ENCODE measurements at places on chromosomes 3 and 15.

GRCh38 chr3:106533093-106533787 lies 664.4 kb upstream of the CBLB start:
- DNase-seq = no peak

- DNase-seq = no peak
Measured at GRCh38 chr3:135412475-135412874, 553.1 kb upstream of the PPP2R3A start.

DNA sequence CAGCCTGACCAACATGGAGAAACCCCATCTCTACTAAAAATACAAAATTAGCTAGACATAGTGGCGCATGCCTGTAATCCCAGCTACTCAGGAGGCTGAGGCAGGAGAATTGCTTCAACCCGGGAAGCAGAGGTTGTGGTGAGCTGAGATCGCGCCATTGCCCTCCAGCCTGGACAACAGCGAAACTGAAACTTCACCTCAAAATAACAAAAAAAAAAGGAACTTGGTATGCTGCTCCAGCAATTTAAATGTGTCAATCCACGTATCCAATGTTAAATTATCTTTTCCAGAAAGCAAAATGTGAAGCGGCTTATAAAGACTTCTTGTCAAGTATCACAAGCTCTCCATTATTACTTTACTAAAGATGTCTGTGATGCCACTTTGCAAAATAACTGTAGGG lies 9.9 kb upstream of the ARIH1 start:
- no peak for DNase-seq

DNA sequence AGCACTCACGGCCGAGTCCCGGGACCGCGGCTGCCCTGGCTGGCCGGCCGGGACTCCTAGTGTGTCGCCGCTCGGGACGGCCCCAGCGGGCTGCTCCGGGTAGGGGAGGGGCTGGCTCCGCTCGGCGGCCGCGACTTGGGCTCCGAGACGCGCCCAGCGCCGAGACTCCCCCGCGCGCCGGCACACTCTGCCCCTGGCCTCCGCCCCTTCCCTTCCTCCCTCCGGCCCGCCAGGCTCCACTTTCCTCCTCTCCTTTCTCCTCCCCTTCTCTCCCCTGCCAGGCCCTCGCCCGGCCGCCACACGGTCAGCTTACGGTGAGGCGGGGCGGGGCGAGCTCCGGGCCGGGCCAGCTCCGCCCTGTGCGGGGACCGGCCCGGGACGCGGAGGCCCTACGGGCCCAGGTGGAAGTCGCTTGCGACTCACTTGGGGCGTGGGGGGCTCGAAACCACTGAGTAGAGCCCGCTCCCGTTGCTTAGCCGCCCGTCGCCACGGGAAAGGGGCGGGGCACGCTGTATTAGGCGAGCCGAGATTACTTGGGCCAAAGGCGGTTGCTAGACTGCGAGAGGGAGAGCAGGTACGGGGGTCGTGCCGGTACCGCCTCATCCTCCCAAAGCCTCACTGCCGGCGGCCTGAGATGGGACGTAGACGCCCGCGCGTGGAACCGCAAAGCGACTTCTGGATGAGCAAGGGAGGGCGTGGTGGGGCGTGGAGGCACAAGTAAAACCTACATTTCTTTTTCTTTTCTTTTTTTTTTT lies at the start of gene ITGB5:
Gene ITGB5 (minus strand): TSS at position 189 of the 755 bp plus-strand sequence. CDS start 365 bp downstream, outside the sequence.
- DNase-seq = peak; percentile 42

DNA sequence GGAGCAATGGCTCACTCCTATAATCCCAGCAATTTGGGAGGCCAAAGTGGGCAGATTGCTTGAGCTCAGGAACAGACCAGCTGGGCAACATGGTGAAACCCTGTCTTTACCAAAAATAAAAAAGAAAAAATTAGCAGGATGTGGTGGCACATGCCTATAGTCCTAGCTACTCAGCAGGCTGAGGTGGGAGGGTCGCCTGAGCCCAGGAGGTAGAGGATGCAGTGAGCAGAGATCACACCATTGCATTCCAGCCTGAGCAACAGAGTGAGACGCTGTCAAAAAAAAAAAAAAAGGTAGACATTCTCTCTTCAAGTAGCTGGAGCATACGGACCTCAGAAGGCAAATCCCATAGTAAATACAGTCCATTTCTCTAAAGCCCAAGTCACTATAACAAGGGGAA lies 7.1 kb upstream of the C3orf80 start:
- DNase-seq = no peak

GRCh38 chr3:141485641-141486495 lies 959 bp upstream of the RASA2 start:
- peak; percentile 39 for DNase-seq

DNA sequence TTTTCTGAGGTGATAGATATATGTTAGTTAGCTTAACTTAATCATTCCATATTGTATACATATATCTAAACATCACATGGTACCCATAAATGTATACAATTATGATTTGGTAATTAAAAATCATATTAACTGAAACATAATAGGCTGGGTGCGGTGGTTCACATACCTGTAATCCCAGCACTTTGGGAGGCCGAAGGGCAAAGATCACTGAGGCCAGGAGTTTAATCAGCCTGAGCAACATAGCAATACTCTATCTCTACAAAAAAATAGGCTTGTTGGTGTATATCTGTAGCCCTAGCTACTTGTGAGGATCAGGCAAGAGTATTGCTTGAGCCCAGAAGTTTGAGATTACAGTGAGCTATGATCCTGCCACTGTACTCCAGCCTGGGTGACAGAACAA lies 20.9 kb downstream of the RAB7A start:
- no peak for DNase-seq

- no peak for DNase-seq
Measured at GRCh38 chr3:134813618-134814017, 18.6 kb downstream of the EPHB1 start.

DNA sequence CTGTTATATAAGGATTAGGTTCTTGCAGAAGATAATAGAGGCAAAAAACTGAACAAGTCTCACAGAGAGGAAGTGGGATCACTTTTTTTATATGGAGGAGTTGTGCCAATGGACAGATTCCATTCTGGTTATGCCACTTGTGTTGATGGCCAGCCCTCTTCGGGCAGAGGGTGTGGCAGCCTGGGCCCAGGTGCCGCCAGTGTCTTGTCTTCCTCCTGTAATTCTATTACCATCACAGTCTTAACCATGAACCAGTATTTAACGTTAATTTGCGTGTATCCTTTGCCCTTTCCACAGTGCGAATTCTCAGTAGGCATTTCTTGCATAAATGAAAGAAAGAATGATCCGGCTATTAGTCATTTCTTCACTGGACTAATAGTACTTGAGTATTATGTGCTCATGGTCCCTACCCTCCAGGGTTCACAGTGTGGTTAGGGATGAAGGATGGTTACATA lies 7.0 kb upstream of the USP4 start:
- no peak for DNase-seq

DNA sequence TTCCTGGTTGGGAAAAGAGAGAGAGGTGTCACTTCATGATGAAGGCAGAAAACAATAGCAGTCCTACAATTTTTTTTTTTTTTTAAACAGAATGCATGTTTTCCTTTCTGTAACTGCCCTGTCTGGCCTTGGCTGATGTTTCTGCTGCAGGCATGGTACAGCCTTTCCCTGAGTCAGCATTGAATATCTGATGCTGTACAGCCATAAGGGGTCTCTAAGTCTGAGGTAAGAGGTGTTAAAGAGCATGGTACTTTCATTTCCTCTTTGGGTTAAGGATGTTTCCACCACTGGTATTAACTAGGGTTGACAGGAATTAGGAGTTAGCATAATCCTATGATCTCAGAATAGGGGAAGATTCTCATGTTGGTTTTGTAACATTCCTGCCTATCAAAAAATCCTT lies 147.4 kb downstream of the CHST2 start:
- no peak for DNase-seq

- no peak for DNase-seq
Measured at GRCh38 chr3:116040152-116040551, 405.1 kb downstream of the LSAMP start.

- no peak for DNase-seq
Measured at GRCh38 chr15:71628988-71629770, 181.2 kb upstream of the NR2E3 start.

DNA sequence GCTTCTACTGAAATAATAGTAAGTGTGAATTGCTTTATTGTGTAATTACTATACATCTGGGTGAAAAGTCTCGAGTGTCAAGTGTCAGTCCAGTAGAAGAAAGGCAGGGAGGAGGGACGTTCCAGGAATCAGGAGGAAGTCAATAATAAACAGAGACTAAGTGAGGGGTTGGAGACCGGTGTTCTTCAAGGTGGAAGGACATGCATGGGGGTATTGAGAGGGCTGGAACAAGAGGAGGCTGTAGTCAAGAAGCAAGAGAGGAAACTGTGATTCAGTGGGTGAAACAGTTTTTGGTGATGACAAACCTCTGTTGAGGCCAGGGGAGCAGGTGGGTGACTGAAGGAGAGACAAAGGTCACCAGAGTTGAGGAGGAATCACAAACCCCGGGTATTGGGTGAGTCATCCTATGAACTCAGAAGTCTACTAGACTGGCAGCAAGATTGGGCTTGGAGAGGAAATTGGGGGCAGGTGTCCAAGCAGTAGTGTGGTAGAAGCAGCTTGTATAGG lies 11.6 kb upstream of the SCAMP5 start:
- DNase-seq = peak; percentile 67

DNA sequence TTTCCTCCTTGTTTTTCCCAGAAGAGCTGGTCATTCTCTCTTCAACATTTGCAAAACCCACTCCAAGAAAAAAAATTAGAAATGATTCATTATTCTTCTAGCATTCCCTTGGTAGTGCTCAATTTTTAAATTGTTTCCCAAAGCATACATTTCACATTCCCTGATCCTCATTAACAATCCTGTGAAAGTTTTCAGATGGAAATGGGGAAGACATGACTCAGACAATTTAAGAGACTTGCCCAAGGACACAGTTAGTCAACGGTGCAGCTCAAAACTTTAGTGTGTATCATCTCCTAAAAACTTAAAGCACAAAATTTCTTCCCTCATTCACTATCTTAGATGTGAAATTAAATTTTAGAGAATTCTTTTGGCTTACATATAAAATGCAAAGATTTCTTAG lies 17.1 kb upstream of the ABI3BP start:
- DNase-seq = no peak

GRCh38 chr15:44727485-44728231 lies 8.7 kb upstream of the TRIM69 start:
- DNase-seq = peak; percentile 42

DNA sequence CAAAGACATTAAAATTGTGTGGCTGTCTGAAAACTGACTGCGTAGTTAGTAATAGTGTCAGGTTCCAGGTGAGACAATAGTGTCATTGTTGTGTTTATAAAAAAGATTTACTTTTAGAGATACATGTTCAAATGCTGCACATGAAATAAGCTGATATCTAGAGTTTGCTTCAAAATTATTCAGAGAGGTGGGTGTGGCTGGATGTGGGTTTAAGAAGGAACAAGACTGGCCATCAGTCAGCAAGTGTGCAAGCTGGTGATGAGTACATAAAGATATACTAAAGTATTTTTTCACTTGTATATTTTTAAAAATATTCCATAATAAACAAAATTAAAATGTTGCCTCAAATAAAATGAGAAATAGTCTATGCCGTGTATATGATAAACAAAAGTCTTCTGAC lies 190.6 kb downstream of the ARRDC4 start:
- no peak for DNase-seq

GRCh38 chr3:101081999-101082398 lies 88.8 kb upstream of the ABI3BP start:
- no peak for DNase-seq

DNA sequence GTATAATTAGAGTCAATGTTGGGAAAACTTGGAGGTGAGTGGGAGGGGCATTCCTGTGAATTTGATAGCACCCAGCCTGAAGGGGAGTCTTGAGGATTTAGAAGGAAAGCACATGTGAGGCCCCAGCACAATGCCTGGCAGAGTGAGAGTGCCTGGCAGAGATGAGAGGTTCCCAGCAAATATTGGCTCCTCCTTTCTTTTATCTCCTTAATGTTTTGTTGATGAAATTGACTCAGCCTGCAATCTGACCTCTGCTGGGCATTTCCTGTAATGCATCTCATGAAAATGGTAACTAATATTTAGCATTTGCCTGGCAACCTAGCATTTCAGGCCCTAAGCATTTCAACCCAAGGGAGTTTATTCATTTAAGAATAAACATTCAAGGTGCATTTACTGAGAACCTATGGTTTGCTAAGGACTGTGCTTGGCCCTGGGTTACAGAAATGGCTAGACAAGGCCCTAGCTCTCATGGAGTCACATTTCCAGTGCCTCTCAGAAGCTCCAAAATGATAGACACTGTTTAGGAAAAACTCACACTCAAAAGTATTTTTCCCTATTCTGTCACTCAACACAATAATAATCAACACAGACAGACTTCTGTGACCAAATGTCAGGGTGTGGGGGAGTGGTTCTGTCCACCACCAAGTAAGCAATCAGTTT lies 19.0 kb downstream of the PDHB start:
- peak; percentile 68 for DNase-seq

- DNase-seq = no peak
Measured at GRCh38 chr3:125647318-125648014, 52.2 kb upstream of the OSBPL11 start.

- no peak for DNase-seq
Measured at GRCh38 chr3:119675188-119675874, 1.9 kb downstream of the COX17 start.

DNA sequence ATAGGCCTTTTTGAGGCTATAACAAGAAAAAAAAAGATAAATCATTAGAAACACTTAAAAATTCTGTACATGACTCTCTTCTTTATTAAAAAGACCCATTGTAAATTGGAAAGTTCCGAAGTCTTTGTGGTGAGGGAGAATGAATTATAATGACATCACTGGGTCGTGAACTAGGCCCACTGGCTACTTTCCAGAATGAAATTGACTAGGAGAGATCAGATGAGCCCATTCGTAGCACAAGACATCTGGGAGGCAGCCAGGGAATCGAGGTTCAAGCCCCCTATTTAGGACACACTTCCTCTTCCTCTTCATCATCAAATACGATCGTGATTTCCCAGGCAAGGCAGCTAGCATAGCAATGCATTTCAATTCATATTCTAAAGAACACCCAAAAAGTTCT lies 889.8 kb upstream of the NR2F2 start:
- no peak for DNase-seq

DNA sequence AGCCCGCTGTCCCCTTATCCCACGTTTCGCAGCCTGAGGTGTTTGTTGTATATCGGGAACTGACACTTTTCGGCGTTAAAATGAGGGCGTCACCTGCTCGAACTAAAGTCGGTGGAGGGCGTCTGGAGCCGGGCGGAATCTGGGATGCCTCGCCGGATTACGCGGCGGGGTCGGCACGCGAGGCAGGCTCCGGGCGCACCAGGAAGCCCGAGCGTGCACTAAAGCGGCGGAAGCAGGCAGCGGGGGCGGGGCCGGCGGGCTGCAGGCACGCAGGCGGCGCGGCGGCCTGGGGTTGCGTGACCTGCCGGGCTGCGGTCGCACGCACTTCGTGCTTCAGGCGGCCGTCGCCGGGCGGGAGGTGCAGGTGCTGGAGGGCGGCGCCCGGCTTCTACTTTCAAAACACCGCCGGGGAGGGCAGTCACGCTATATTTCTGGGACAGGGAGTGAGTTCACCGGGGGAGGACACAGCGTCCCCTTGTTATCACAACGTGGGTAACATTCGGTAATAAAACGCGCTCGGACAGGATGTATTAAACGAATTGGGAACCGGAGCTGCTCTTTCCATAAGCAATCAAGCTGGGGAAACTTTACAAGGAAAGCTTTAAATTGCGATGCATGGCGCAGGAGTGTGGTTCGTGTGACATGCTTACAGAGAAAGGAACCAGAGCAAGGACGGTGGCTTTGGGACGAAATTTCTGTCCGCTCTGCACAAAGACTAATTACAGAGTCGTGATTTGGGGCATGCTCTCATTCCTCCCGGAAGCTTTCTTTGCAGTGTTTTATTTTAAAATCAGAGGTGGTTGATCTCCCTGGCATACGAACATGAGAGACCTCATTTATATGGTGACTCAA lies 9.1 kb upstream of the LEKR1 start:
- peak; percentile 90 for DNase-seq
